ENCODE measurements at places on chromosomes 2 and 18.

- no peak for DNase-seq
Measured at GRCh38 chr18:52339891-52340371, at the start of gene DCC. Gene DCC (plus strand): TSS chr18:52340197. CDS start chr18:52340788, 591 bp downstream.

- DNase-seq = no peak
Measured at GRCh38 chr2:212814941-212815340, 276.3 kb upstream of the ERBB4 start.

- DNase-seq = no peak
Measured at GRCh38 chr2:69495861-69496260, 58.6 kb upstream of the NFU1 start.

DNA sequence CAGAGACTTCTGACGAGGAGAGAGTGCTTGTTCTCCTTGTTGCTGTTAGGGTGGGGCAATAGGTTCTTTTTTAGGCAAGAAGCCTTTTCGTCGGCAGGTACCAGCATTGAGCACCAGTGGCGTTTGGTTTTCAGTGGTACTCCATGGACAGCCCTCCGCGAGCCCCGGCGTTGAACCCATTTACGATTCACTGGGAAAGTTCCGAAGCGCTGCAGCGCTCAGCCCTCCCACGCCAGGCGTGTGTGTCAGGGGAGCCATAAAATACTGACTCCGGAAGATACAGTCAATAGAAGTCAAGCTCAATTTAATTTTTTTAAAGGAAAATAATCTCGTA is 494 bp upstream of the ROCK1 start:
- no peak for DNase-seq

- no peak for DNase-seq
Measured at GRCh38 chr2:89819809-89820208, 1128.3 kb downstream of the RPIA start.

DNA sequence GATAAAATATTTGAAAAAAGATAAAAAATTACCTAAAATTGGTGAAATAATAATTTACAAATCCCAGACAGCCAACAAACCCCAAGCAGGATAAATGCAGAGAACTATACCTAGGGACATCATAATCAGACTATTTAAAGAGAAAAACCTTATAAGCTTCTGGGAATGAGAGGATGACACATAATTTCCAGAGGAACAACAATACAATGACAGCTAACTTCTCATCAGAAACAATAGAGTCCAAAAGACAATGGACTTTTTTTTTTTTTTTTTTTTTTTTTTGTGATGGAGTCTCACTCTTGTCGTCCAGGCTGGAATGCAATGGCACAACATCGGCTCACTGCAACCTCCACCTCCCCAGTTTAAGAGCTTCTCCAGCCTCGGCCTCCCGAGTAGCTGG is 65.2 kb downstream of the SOCS6 start:
- DNase-seq = no peak

DNA sequence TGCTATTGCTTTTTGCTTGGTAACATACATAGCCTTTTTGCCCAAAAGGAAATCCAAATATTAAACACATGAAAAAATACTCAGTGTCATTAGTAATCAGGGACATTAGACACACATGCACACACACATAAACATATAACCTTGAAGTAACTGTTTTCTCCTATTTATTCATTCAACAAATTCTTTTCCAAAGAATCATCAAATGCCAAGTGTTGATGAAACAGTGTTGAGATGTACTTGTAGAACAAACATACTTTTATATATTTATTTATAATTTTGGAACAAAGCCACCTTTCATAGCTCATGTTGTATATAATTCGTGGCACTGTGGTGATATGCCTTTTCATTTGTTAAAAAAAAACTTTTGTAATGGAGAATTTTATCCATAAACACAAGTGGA is 81.0 kb downstream of the APLF start:
- no peak for DNase-seq

GRCh38 chr2:105842555-105842954 is 97.8 kb downstream of the NCK2 start:
- no peak for DNase-seq

DNA sequence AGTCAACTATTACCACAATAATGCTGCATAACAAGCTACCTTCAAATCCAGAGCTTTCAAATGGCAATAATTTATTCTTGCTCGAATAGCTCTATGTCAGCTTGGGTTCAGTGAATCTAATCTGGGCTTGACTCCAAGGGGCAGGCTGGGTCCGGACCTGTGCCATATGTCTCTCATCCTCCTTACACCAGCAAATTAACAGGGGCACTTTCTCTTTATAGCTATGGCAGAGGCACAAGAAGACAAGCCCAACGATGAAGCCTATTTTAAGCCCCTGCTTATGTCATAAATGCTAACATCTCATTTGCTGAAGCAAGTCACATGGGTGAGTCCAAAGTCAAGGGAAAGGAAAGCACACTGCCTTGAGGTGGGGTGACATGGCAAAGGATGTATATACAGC is 13.3 kb upstream of the ZNF521 start:
- no peak for DNase-seq

DNA sequence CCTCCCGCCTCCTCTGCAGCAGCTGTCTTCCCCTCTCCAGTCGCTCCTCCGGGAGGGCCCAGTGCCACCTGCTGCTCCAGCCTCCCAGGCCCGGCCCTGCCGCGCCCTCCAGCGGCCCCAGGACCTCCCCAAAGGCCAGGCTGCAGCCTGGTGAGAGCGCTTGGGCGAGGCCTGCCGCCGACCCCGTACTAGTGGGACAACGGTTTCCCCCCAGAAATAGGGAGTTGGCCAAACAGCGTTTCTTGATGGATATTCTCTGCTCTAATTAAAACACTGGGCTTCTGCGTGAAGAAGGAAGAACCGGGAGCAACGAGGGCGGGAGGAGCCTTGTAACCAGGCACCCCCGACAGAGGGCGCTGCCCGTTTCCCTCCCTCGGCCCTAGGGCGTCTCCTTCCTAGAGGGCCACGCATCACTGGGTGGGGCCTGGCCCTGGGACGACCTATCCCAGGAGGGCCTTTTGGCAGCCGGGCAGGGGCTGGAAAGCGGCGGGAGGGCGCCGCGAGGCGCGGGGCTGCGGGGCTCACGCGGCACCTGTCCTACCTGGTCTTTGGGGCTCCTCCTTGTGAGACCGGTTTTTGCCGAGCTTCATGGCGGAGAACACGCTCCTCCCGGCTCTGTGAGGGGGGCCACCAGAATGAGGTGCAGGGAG is 25.4 kb upstream of the OTOF start:
- peak; percentile 90 for DNase-seq

DNA sequence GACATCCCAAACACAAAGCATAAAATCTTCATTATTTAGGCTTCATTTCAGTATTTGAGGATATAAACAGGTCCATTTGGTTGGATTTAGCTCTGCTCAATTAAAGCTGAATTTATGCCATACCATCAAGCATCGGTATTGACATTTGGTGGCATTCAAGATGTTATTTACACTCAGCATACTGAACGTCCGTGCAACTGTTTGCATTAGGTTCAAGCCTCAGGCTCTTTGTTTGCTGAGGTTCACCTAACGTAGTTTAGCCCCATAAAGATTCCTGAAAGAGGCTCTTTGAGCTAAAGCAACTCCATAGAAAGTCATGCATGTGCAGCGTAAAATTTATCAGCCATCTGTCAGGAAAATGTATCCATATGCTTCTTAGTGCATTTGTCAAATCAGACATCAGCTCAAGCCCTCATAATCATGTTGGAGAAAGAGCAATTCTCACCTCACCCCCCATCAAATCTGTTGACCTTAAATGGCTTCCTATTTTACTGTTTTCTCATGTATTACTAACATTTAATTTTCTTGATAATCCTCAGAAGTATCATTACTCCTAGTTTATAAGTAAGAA is 366.9 kb downstream of the EPHA4 start:
- no peak for DNase-seq

GRCh38 chr2:144707736-144708326 is 187.9 kb upstream of the ZEB2 start:
- no peak for DNase-seq

- no peak for DNase-seq
Measured at GRCh38 chr2:207231967-207232366, 66.2 kb upstream of the KLF7 start.

GRCh38 chr2:177281400-177282180 is 17.1 kb upstream of the NFE2L2 start:
- no peak for DNase-seq

DNA sequence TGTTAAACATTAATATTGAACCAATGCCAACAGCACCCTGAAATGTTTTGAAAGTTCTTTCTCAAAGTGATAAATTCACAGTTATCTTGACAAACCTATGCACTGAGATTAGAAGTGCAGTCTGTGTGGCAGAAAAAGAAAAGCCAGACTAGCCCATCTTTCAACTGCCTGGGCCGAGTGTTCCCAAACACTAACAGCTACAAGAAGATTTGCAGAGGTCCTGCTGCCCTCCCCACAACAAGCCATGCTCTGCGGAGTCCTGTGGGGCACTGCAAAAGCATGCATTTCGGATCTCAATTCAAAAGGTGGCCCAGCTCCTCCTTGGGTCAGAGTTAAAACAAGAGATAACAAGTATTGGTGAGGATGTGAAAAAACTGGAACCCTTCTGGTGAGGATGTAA is 208.4 kb upstream of the TMEM200C start:
- no peak for DNase-seq

DNA sequence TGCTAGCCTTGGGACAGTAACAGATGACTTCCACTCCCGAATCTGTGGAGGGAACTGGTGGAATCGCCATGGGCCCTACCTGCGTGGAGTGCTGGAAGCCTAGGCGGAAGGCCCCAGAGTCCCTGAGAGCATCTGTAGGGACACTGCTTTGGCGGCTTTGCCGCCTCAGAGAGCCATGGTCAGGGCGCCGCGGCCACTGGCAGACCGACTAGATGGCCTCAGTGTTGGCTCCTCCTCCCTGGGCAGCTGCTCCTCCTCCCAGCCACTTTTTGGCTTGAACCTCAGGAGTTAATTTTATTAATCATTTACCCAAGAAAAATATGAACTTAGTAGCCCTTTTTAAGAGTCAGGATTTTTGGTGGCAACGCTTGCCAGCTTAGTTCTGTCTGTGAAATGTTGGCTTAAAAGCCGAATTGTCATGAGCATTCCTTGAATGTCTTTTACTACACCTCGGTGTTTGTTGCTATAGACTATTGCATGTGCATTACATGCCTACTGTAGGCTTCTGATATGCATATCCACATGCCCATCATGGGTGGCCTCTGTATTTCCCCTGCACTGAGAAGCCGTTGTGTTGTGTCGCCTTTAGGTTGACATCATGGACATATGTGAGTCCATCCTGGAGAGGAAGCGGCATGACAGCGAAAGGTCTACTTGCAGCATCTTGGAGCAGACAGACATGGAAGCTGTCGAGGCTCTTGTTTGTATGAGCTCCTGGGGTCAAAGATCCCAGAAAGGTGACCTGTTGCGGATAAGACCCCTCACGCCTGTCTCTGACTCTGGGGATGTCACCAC is 2.4 kb downstream of the KLF11 start:
- DNase-seq = no peak

- DNase-seq = no peak
Measured at GRCh38 chr2:88538362-88538917, 85.9 kb upstream of the FOXI3 start.

DNA sequence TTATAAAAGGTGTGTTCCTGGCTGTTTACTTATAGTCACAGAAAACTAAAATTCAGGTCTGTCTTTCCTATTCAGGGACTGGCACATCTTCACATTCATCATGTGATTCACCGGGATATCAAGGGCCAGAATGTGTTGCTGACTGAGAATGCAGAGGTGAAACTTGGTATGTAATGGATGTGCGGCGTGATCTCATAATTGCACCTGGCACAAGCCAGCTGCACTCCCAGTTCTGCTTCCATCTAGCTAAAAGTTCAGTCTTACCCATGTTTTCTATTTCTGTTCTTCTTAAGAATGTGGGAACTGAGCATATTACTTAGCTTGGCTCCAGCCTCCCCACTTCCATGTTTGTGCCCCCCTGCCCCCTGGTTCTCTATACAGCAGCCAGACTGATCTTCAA is 131.9 kb downstream of the MAP4K4 start:
- no peak for DNase-seq

DNA sequence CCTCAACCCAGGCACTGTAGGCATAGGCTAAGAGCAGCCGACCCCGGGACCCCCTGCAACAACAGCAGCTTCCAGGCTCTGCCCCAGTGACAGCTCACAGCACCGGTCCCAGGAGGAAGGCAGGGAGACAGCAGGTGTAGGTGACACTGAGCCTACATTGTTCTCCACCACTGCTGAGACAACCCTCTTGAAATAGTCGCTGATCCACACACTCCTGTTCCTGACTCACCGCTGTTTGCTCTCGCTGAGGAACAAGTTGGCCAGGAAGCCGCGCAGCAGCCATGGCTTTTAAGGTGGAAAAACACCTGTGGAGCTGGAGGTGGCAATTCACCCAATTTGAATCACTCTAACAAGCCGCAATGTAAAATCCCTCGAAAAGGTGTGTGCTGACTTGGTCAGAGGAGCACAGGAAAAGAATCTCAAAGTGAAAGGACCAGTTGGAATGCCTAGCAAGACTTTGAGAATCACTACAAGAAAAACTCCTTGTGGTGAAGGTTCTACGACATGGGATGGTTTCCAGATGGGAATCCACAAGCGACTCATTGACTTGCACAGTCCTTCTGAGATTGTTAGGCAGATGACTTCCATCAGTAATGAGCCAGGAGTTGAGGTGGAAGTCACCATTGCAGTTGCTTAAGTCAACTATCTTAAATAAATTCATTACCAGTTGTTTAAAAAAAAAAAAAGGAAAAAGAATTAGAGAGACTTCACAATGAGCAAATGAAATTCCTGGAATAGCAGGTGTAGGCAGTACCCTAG is 167.5 kb downstream of the ARL4C start:
- no peak for DNase-seq

- DNase-seq = peak; percentile 60
Measured at GRCh38 chr2:233409286-233409991, 55.1 kb downstream of the DGKD start.

DNA sequence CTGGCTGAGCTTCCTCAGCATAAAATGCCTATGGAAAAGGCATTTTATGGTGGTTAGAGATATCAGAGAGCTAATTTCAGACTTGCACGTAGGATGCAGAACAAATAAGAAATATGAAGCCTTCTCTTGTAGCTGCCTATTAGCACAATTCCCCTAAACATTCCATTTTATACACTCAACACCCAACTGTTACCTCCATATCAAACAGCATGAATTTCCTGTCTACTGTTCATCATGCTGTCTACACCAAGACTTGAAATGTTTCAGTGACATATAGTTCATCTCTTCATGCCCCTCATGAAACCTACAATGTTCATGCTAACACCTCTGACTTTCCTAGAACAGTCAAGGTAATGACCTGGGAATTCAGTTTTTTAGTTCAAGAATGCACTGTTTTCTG is 249.9 kb downstream of the PIEZO2 start:
- no peak for DNase-seq

DNA sequence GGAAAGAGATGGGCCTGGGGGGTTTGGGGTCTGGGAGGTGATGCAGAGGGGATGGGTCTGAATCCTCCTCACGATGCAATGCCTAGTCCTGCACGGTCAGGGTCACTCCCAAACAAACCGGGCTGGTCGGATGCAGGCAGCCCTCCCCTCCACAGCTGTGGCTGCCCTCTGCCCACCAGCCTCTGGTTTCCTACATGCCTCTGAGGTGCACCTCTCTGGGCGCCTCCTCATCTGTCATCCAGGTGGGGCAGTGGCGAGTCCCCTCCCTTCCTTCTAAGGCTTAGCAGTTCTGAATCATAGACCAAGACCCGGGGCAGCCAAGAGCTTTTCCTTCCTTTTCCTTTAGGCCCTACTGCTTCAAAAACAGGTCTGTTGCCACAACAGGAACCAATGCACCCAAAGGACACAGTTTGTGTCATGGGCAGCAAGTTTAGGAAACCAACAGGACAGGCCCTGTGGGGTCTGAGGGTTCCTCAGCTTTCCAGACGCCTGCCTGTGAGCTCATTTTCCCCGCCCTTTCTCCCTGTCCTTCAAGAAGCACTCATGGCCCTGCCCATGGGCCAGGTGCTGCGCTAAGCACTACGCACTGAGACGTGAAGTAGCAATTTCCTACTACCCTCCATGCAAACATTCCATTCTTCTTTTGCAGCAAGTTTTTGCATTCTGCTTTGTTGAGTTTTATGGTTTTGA is 6.5 kb upstream of the MAL start:
- peak; percentile 30 for DNase-seq
